ENCODE measurements at places on chromosomes 16 and 17.
A peak's percentile ranks its signal among the peaks of the same experiment; 100 is the strongest.

DNA sequence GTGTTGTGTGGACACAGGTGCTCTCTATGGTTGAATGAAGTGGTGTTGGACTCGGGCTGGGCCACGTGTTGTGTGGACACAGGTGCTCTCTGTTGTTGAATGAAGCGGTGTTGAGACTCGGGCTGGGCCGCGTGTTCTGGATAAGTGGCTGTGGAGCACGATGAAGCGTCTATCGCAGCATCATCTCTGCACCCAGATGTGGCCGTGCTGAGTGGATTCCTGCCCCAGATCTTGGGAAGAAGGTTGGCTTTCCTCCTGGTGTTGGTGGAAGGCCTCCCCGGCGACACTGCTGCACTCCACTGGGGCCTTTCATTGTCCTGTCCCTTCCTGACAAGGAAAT lies 69.1 kb downstream of the RPTOR start:
- DNase-seq = no peak

DNA sequence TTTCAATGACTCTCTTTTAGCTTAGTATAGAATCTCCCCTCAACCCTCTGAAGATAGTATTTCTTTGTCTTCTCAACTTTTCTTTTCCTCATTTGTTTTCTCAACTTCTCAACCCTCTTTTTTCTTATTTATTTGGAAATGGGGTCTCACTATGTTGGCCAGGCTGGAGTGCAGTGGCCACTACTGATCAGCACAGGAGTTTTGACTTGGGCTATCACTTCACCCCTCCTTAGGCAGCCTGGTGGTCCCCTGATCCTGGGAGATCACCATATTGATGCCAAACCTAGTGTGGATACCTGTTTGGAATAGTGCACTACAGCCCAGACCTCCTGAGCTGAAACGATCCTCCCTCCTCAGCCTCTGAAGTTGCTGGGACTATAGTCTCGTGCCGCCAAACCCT lies 79.8 kb downstream of the PITPNC1 start:
- no peak for DNase-seq

GRCh38 chr17:57264776-57265175 lies 8.5 kb downstream of the MSI2 start:
- no peak for DNase-seq

DNA sequence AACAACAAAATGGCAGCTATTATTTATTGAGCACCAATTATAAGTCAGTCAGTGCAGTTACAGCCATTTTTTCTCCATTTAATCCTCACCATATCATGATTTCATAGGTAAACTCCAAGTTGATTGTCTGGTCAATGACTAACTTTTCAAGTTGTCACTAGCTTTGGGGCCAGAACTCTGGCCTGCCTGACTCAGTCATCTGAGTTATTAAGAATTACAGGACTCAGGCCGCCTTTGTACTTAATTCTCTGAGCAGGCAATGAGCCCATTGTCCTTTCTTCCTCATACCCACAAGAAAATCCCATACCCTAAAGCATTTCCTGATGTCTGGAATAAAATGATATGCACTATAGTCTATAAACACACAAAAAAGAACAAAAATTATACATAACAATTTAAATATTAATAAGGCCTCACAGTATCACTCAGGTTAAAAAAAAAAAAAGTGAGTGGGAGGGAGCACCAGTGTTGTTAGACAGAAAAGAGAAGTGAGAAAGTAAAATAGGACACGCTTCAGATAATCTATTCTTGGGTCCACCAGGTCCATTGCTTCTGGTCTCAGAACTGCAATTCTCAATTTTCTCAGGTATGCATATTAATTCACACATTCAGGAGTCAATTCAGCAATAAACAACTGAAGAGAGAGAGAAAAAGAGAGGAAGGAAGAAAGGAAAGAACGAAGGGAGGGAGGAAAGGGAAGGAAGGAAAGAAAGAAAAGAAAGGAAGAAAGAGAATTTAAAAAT lies 70.2 kb downstream of the SPAG9 start:
- no peak for DNase-seq

DNA sequence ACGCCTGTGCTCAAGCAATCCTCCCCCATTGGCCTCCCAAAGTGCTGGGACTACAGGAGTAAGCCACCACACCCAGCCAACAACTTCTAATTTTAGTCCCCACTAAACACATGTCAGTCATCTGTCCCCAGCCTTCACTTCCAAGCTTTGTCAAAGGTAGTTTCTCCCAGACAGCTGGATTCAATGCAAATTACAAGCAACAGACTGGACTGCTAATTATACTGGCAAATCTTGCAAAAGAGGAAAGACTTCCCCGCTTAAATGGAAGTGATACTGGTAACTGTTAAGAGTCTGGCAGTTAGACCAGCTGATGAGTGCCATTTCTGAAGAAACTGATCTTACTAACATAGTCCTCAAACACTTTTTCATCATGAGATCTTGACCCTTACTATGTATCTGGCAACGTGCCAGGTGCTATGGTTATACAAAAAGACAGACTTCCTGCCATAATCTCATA lies 8.2 kb upstream of the GGA2 start:
- no peak for DNase-seq

DNA sequence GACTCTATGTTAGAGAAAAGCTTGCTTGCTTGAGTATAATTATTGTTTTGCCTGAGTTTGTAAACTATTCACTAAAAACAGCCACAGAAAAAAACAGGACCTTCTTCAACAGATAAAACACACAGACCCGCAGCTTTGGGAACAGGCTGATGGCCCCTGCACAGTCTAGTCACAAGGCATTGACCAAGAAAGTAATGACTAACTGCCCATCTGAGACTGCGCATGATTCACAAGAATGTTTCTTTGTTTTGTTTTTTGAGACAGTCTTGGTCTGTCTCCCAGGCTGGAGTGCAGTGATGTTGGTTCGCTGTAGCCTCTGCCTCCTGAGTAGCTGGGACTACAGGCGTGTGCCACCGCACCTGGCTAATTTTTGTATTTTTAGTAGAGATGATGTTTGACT lies 2.8 kb upstream of the ZKSCAN2 start:
- no peak for DNase-seq

- no peak for DNase-seq
Observed at GRCh38 chr16:89101303-89102040, 7.8 kb downstream of the ACSF3 start.

DNA sequence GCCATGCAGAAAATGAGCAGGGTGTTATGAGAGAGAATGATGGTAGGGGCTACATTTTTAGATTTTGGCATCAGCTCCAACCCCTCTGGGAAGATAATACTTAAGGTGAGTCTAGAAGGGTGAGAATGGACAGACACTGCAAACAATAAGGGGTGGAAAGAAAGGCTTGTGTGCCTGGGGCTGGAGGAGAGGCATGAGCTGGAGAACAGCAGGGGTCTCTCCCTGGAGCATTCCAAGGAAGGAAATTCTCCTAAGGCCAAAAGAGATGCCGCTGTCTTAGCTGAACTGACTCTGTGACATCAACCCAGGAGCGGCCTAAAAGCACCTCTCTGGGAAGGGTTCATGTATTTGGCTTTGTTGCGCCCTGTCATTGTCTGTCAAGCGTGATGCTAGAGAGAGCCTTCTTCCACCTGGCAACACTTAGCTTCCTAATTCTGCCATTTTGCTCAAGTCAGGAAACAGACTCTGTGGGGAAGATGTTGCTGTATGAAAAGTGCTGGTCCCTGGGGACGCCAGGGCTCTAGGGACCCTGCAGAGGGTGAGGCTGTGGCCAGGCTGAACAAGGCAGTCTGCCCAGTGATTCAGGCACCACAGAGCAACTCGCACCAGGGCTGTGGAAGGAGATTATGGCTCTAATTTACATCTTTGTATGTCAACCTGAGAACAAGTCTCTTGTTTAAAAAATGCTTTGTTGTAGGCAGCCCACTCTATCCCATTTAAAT lies 225.7 kb downstream of the CBLN1 start:
- DNase-seq = no peak

GRCh38 chr17:66445229-66445628 lies 142.8 kb downstream of the PRKCA start:
- no peak for DNase-seq

DNA sequence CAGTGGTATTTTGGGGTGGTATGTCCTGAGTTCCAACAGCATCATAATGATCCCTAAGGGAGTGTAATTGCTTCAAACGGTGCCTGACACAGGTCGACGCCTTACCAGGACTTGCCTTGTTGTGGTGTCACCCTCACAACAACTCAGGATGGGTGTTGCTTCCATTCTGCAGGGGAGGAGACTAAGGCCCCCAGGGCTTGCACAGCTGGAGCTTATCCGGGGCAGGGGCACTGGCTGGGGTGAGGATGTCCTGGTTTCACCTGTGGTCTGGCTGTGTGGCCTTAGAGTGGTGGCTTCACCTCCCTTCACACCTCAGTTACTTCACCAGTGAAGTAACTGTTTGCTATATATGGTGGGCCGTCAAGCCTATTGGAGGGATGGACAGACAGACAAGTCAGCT lies 23.3 kb downstream of the LLGL2 start:
- DNase-seq = no peak

GRCh38 chr16:77591347-77591746 lies 131.0 kb upstream of the NUDT7 start:
- no peak for DNase-seq

- DNase-seq = no peak
Observed at GRCh38 chr16:17520111-17520510, 49.4 kb upstream of the XYLT1 start.

DNA sequence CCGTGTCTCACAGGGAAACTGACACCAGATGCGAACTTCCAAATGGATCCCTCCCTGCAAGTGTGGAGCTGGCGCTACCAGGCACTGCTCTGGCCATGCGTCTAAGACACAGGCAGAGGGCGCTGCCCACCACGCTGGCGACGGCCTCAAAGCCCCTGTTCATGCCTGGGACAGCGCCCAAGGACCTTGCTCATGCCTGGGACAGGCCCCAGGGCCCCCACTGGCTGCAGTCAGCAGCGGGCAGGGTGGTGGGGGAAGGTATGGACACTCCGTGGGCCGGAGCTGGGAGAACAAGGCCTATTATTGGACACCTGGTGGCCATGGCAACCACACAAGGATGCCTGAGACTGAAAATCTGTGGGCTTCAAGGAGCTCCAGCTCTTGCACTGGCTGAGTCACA lies 8.8 kb downstream of the ZG16B start:
- peak; percentile 22 for DNase-seq

- DNase-seq = no peak
Observed at GRCh38 chr17:21127509-21128077, 829 bp downstream of the DHRS7B start.

GRCh38 chr16:71464231-71464630 lies 2.2 kb upstream of the ZNF23 start:
- no peak for DNase-seq

DNA sequence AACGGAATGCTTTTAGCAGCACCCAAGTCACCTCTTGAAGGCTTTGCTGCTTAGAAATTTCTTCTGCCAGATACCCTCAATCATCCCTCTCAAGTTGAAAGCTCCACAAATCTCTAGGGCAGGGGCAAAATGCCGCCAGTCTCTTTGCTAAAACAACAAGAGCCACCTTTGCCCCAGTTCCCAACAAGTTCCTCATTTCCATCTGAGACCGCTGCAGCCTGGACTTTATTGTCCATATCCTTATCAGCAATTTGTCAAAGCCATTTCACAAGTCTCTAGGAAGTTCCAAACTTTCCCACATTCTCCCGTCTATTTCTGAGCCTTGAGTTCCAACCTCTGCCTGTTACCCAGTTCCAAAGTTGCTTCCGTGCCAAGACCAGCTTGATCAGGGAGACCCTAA lies 27.4 kb downstream of the TMC6 start:
- DNase-seq = no peak

GRCh38 chr17:13562271-13562800 lies 39.4 kb downstream of the HS3ST3A1 start:
- DNase-seq = no peak

DNA sequence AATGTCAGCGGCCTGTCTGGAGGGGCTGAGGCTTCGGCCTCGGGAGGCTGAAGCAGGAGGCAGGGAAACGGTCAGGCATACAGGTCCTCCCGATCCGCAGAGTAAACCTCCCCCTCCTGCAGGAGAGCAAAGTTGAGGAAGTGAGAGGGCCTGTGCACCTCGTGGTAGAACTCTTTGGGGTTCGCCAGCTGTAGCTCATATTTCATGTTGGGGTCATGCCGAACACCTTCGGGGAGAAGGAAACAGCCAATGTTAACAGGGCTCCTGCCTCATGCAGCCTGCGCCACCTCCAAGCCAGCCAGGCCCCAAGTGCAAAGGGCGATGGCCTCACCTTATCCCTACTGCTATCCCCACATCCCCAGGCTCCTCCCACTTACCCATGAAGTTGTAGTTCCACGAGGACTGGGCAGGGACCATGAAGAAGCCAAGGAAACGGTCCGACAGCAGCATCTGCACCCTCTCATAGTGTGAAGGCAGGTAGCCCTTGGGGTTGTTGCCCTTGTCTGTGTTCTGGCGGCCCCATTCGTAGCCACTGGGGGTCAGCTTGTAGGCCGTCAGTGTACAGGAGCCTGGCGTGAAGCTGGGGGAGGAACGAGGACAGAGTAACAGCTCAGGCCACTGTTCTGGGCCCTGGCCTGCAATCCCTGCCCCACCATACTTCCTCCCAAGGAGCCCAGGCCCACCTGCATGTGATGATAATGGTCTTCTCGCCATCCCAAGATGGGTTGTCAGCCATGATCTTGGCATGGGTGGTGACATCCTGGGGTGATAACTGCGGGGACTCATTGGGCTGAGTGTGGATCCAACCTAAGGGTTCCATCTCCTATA lies 1.3 kb upstream of the RILP start:
- DNase-seq = no peak

GRCh38 chr16:11610580-11610979 lies 23.9 kb upstream of the LITAF start:
- no peak for DNase-seq

GRCh38 chr16:24423312-24423711 lies 116.1 kb upstream of the RBBP6 start:
- DNase-seq = no peak

- no peak for DNase-seq
Observed at GRCh38 chr16:46649588-46650253, 28.5 kb upstream of the SHCBP1 start.

DNA sequence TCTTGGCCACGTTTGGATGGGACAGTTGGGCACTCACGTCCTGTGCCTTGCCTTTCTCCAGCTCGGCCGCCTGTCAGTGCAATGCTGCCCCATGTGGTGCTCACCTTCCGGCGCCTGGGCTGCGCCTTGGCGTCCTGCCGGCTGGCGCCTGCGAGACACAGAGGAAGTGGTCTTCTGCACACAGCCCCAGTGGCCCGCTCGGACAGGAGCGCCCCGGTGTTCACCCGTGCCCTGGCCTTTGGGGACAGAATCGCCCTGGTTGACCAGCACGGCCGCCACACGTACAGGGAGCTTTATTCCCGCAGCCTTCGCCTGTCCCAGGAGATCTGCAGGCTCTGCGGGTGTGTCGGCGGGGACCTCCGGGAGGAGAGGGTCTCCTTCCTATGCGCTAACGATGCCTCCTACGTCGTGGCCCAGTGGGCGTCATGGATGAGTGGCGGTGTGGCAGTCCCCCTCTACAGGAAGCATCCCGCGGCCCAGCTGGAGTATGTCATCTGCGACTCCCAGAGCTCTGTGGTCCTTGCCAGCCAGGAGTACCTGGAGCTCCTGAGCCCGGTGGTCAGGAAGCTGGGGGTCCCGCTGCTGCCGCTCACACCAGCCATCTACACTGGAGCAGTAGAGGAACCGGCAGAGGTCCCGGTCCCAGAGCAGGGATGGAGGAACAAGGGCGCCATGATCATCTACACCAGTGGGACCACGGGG lies 7.1 kb downstream of the ACSF3 start:
- DNase-seq = no peak

Data from stimulated activated CD4-positive, alpha-beta T cell treated with anti-CD3 and anti-CD28 coated beads, TNF-alpha, amount 100 ng/mL, for 4 hours (primary cell).